ENCODE measurements at places on chromosomes 11 and 22. TPM values are rescaled to one million over a fixed set of nuclear protein-coding genes. Genes with fewer than 3 reads are reported as not detected.

MFRP gene
- not detected for total RNA-seq

SNX32 gene
- not detected for total RNA-seq

PTPRCAP gene
- 1.4 TPM for total RNA-seq

IFTAP gene
- total RNA-seq, result 25.8 TPM

YPEL4 gene
- total RNA-seq, result 2.0 TPM

POU2AF1 gene
- total RNA-seq, result not detected

UPK2 gene
- total RNA-seq, result not detected

ZPR1 gene
- total RNA-seq, result 130 TPM

USP2 gene
- total RNA-seq, result 1.8 TPM
